Neuronal stem cell (in vitro differentiated cells): ENCODE measurements at places on chromosomes 6 and 20.

DNA sequence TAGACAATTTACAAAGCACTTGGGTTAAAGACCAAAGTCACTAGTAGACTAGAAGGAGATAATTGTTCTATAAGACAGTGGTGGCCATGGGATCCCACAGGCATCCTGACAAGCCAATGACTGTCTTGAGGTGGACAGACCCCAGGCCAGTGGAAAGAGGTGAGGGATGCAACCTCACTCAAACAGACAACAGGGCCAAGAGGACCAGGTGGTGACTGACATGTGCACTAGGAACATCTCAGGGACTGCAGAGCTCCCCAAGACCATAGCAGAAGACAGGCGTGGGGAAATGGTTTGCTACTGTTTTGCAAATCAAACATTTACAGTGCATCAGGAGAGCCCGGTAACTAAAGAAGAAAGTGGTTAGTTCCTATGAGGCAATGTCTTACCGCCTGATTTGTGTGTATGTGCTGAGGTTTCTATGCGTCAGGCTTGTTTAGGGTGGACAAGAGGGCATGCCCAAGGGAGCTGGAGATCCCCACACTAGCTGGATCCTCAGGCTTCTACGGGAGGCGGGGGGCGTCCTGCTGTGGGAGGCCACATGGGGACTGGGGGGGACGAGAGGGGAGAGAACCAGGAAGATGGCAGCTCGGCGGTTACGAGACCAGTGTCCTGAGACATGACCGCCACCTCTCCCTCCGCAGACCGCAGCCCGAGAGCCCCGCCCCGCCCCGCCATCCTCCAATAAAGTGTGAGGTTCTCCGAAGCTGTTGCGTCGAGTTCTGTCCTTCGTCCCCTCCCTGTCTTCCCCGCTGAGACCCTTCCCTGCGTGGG lies 623 bp upstream of the MRPS26 start:
- DNase-seq: no peak

GRCh38 chr20:57679113-57679512 lies 30.7 kb downstream of the PMEPA1 start:
- no peak for DNase-seq

DNA sequence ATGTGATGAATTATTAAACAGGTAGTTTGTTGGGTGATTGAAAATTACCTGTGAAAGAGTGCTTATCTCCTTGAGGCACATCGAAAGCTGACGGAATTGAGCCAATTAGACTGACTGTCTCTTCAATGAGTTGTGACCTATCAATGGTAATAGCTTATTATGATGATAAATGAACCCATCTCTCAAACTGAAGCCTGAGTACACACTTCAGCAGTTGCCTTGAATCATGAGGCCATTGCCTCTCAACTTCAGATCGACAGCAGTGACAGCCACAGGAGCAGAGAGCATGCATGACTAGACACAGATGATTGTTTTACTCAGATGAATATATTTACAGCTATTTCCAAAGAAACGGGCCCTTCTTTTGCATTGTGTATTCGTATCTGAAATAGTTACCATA lies 323.9 kb downstream of the LAMA2 start:
- DNase-seq: no peak

DNA sequence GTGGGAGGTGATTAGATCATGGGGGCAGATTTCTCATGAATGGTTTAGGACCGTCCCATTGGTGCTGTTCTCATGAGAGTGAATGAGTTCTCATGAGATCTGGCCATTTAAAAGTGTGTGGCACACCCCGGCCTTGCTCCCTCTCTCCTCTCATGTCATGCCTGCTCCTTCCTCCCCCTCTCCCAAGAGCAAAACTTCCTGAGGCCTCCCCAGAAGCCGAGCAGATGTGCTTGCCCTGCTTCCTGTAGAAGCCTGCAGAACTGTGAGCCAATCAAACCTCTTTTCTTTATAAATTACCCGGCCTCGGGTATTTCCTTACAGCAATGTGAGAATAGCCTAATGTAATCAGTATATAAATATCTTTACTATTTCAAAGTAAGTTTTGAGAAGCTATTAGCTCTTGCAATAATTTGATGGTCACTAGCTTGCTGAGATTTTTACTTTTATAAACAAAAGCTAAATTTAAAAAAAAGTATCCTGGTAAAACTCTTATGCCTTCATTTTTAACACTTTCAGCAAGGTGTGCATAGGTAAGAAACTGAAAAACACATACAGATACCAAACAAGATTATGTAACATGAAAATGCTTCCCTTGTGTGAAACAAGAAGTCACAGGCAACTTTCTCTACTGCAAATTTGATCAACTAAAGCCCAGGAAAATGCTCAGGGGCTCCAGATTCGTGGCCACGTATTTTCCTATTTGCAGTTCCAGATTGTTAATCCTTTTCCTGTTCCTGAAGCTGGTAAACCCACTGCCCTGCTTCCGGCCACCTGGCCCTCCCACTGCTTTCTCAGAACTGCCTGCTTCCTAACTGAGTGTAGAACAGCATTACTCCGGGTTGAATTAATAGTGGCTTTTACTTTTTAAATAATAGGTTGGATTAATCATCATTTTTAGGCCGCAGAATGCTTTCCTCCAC lies 395.1 kb upstream of the CNR1 start:
- DNase-seq: no peak

- DNase-seq: no peak
These were observed 7.9 kb upstream of the COL12A1 start for GRCh38 chr6:75213732-75214131.

DNA sequence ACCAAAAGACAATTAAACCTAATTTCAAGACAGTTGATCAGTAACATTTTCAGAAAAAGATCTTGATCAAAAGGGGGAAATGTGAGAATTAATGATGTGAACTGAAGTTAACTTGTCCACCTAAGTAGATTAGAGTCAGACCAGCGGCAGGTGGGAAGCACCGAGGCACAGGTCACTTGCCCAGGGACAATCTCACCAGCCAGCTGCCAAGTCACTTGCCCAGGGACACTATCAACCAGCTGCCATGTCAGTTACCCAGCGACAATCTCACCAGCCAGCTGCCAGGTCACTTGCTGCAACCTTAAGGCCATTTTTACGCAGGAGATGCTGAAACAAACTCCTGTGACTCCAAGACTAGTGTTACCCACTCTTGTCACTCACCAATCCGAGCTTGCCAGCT lies 187.6 kb upstream of the THBS2 start:
- DNase-seq: no peak
